Esophagus muscularis mucosa (tissue), 4 donors: ENCODE measurements at places on chromosomes 3 and 15.

GRCh38 chr3:31402117-31402516, 130.6 kb upstream of the STT3B start:
- no peak for DNase-seq

- DNase-seq = no peak
These were observed 28.2 kb downstream of the MEIS2 start for GRCh38 chr15:37072181-37072580.

DNA sequence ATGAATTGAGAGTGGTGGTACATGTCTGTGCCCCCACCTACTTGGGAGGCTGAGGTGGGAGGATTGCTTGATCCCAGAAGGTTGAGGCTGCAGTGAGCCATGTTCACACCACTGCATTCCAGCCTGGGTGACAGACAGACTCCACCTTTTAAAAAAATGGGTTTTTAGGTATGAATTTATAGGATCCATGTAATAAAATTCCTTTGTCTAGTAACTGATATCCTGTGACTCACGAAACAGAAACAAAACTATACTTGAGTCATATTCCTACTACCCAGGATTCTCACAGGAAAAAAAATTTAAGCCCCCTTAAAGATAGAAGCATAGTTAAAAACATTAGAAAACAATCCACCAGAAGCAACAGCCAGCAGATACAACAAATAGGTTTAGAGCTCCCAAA, 10.0 kb upstream of the CRTC3 start:
- DNase-seq = no peak

DNA sequence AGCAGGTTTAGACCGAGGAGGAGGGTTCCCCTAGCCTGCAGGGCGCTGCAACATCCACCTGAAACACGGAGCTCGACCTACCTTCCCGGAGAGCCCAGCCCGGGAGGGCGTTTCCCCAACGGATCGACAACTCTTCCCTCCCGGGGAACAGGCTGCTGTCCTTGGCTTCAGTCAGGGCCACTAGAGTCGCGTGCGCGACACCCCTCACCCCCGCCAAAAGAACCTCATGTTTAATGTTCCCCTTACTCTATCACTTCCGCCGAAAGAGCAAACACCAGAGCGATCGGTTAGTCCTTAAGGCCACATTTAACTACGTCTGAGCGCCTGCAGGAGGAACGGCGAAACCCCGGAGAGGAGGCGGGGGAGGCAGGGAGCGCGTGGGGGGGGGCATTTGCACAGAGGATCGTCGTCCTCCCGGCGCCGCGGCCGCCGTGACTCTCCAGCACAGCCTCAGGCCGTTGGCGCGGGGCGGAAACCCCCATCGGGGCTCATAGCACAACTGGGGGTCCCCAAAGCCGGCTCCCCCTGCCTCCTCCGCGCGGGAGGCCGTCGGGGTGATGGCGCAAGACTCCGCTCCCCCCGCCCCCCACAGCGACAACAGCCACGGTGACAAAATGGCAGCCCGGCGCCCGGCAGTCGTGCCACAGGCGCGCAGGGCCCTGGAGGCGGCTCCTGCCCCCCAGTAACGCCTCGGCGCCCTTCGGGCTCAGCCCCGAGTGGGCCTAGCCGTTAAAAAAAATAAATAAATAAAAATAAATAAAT, 3.2 kb downstream of the ANP32A start:
- no peak for DNase-seq

- no peak for DNase-seq
These were observed 21.2 kb upstream of the CRBN start for GRCh38 chr3:3200632-3201212.
